Amniotic epithelial cell (primary cell): ENCODE measurements at places on chromosomes 6 and 20.

DNA sequence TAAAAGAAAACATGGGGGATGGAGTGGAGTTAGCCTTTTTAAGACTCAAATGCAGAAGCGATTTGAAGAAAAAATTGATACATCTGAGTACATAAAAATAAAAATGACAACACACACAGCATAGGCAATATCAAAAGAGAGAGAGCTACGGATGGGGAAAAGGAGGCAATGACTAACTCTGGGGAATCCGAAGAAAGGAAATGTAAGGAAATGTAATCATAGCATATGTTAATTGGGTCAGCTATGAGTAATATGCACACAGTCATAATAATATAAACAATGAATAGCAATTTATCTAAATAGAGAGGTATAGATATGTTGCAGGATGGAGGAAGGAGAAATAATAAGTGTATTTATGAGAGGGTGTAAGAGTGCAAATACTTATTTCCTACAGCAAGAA lies 83.4 kb downstream of the NOL4L start:
- no peak for DNase-seq

GRCh38 chr6:118725944-118726343 lies 74.6 kb upstream of the CEP85L start:
- DNase-seq, result no peak

DNA sequence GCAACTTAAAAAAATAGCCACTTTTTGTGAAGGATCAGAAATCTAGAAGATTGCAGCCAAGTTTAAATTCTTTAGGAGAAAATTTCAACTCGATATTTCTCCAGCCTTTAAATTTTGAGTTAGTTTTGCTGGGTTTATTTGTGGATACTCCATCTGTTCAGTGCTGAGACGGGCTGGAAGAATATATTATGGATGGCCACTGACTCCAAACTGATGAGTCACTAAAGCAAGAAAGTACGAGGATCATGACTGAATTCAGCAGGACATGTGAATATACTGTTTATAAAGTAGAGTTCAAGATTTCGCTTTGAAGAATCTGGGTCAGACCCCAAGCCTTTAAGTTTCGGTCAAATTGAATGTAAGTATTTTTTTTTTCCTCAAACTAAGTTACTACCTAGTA lies 199.5 kb downstream of the ADGRB3 start:
- DNase-seq, result no peak

DNA sequence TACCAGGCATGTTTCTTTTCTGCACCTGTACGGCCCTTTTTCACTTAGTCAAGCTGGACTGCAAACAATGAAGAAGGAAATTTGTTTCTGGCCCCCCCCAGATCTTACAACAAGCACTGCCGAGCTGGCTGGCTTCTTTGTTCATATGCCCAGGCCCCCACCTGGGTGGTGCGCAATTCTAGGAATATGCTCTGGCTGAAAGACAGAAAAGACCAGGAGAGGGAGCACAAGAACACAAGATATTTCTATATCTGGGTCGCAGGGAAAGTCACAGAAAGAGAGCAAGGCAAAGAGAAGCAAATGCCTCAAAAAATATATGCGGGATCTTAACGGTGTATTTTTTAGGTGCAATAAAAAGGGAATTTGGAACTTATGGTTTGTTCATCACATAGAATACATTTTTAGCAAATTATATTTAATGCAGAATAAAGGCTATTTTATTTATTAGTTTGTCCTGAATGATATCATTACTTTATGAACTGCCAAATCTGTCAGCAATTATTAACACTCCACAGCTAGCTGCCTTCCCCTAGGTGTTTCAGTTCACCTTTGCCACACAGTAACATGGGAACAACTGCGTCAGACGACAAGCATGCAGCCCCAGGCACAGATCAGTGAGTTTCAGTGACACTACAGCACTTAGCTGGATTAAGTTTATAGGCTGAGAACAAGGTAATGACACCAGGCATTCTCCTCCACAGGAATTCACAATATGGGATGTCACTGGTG lies 76.5 kb downstream of the GJA10 start:
- peak; percentile 59 for DNase-seq

- DNase-seq, result no peak
These were observed 60.2 kb downstream of the OPRM1 start for GRCh38 chr6:154099211-154099610.

- DNase-seq, result no peak
These were observed 146.4 kb upstream of the FAM83B start for GRCh38 chr6:54700158-54700557.

DNA sequence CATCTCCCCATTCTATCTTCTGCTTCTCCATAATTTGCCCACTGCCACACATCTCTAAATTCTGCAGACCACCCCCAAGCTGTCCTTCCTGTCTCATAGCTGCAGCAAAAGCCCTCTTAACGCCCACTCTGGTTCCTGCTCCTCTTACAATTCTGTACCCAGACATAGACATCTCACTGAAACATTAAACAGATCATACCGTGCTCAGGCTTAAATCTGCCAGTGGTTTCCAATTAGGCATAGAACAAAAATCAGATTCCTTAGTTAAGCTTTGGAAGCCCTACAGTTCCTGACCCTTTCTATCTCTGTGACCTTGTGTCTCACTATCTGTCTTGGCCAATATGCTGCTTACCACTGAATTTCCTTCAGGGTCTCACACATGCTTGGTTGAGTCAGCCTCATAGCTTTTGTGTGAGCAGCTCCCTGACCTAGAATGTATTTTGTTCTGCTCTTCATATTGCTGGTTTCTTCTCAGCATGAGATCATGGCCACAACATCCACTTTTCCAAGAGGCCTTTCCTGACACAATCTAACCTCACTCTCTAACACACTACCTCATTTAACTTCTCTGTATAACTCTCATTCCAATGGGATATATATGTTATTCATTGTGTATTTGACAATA lies 749.7 kb downstream of the MAFB start:
- no peak for DNase-seq

DNA sequence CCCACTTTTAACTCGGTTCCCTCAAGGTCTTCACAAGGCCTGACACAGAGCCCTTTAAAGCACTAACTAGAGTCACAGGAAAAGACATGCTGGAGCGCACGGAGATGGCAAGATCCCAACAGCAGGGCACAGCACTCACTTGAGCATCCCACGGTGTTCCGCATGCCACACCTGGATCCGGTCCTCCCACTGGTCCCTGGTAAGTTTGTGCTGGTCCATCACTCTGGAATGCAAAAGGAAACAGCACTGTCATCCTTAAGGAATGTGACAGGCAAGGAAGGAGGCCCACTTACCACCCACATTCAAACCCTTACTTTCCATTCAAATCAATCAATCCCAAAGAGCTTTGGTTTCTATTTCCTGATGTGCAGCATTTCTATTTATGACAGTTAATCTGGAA lies 34.7 kb downstream of the EZR start:
- peak; percentile 38 for DNase-seq

GRCh38 chr6:41607736-41608135 lies 30.5 kb upstream of the MDFI start:
- no peak for DNase-seq

DNA sequence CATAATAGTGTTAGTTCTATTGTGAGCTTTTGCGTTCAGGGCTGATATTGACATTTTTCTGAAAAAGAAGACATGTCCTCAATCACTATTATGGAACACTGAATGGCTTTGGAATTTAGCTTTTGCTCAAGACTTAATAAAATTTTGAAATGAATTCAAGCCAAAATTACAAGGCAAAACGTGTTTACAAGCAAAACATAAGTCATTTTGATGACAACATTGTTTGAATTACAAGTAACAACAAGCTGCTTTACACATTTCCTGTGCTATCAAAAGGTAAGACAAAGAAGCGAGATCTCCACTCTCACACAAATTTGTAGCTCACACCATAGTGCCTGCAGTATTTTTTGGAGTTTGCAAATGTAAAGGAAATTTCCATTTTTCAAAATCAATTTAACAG lies 37.4 kb downstream of the POU3F2 start:
- no peak for DNase-seq

- peak; percentile 77 for DNase-seq
These were observed 64.0 kb downstream of the RSPO3 start for GRCh38 chr6:127182501-127182900.
